ENCODE measurements at places on chromosomes 12 and 14.

DNA sequence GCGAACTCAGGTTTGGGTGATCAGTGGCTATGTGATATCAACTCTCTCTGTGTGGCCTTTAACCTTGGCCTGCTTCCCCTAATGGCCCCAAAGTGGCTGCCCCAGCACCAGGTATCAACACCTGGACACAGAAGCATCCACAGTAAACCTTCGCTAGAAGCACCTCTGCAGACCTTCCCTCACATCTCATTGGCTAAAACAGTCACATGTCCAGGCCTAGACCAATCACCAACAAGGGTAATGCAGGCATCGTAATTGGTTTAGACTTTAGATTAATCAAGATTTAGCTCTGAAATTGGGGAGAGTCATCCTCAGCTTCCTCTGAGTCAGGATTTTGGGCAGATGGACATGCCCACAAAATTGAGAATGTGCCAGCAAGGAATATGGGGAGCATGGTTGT, 92.5 kb upstream of the MYL2 start:
- DNase-seq = no peak

DNA sequence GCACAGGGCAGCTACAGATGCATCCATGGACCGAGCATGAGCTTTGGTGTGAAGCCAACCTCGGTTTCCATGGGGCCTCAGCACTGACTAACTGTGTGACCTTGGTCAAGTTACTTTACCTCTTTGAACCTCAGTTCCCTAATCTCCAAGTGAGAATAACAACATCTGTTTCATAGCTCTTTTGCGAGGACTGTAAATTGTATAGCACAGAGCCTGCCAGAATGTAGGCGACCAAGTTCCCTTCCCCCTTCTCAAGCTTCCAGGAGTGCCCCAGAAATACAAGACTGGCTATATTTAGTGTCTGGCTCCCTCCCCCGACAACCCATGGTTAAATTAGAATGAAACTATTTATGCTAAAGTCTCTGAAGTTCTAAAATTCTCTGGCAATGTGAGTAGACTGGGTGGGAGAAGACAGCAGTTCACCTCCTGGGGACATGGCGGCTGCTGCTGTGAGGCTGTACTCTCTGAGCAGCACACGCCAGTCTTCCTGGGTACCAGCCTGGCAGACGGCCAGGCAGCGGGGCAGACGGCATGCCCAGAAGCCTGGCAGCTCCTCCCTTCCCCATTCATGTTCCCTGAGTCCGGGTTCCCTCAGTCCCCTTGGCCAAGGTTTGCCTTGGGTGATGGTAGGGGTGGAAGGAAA, 22.0 kb upstream of the TMED10 start:
- no peak for DNase-seq

DNA sequence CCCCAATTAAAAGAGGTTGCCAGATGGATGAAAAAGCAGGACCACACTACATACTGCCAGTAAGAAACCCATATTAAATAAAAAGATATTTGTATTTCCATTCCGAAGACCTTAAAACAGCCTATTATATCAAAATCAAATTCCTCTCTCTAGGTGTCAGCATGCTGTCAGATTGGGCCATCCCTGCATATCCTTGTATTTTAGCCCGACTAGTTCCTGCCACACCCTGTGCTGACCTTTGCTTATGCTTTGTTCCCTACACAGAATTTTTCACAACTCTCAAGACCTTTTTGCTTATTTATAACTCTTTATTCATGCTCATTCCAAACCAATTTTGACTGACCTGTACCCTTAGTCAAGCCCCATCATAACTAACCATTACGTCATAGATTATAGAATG, 12.8 kb downstream of the GSKIP start:
- DNase-seq = no peak

- DNase-seq = no peak
Measured at GRCh38 chr12:75257510-75257909, 47.9 kb upstream of the KCNC2 start.

DNA sequence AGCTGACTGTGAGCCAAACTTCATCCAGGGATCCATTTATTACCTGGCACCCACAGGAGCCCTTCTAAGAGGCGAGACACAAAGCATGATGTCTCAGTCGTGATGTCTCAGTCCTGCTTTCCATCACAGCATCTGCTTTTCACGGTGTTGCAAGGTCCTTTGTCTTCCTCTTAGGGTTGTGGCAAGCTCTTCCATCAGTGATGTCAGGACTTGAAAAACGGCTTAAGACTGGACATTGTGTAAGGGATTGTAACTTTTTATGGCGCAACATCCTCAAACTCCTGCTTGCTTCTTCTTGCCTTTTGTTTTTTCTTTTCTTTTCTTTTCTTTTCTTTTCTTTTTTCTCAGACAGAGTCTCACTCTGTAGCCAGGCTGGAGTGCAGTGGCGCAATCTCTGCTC, 586.5 kb upstream of the TMEM132C start:
- no peak for DNase-seq

GRCh38 chr14:23068789-23069412, 11.6 kb upstream of the CDH24 start:
- peak; percentile 80 for DNase-seq

- no peak for DNase-seq
Measured at GRCh38 chr14:96909841-96910364, 112.7 kb downstream of the VRK1 start.

DNA sequence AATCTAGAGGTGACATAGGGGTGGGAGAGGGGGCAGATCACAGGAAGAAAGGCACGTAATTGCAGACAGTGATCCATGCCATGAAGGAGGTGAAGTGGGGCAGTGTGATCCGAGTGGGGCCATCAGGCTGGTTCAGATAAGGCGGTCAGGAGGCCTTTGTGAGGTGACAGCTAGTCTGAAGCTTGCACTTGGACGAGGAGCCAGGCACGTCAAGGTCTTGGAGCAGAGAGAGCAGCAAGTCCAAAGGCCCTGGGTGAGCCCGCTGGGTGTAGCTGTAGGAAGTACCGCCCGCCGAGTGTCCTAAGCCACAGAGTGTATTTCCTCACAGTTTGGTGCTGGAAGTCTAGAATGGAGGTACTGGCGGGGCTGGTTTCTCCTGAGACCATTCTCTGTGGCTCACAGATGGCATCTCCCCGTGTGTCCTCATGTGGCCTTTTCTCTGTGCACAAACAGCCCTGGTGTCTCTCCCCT, 23.6 kb downstream of the RHOF start:
- no peak for DNase-seq

GRCh38 chr12:94488463-94488862, 28.8 kb upstream of the CEP83 start:
- no peak for DNase-seq
